ENCODE measurements at places on chromosomes 11 and 22.

GRCh38 chr11:91293119-91293518, 931.5 kb upstream of the FAT3 start:
- DNase-seq = no peak

- DNase-seq = no peak
These were observed 29.7 kb downstream of the PDGFB start for GRCh38 chr22:39215070-39215396.

GRCh38 chr11:132125988-132126871, 755.8 kb downstream of the NTM start:
- DNase-seq = peak; percentile 48

DNA sequence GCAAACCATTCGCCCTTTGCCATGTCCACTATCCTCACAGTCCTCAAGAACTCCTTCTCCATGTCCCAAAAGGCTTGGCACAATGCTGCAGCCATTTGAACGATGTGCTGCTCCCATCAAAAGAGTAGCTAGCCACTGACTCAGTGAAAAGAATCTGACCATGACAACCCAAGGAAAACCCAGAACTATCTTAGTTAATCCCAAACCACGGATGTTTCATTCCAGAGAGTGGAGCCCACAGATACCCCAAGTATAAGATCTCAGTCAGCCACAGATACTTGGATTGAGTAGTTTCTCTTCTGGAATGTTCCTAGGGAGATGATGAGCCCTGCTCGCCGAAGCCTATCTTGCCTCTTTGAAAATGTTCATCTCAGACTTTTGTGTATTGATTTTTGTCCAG, 176.9 kb downstream of the NAV2 start:
- DNase-seq = no peak

DNA sequence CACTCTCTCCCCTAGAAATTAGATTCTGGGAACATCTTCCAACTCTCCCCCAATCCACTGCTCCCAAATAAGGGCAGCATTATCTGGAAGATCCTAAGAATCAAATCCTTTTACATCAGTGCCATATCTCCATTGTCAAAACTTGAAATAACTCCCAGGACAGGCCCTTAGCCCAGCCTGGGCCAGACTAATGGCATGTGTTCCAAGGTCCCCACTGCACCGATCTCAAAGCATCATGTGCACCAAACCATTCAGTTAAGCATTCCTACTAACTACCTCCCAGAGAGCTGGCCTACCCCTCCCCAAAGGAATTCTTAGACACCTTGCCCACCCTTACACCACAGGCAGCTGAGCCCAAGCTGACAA, 44.2 kb upstream of the POU2AF1 start:
- no peak for DNase-seq
